Body of pancreas (tissue), 4 donors: ENCODE measurements at places on chromosomes 13 and 19. TPM values are rescaled to one million over a fixed set of nuclear protein-coding genes. Genes with fewer than 3 reads are reported as not detected.
A peak's percentile ranks its signal among the peaks of the same experiment; 100 is the strongest.

The OR7A5 gene
- total RNA-seq = not detected

GRCh38 chr19:15087182-15087581 is 5.2 kb downstream of the OR1I1 start:
- peaks cover 3% of the 10 kb centered on the region for H3K4me1 ChIP-seq
- H3K36me3 ChIP-seq = no peaks in the 10 kb centered on the region
- no peak overlapping the region for H3K4me3 ChIP-seq
- H3K27me3 ChIP-seq = no peaks in the 10 kb centered on the region
- H3K27ac ChIP-seq = no peak overlapping the region
- no peak for DNase-seq

The ZNF569 gene
- 1.3 TPM for total RNA-seq

The TNNI3 gene
- not detected for total RNA-seq

GRCh38 chr19:49889687-49890348 is 6.9 kb downstream of the IL4I1 start:
- H3K27ac ChIP-seq = no peak overlapping the region
- H3K4me3 ChIP-seq = no peak overlapping the region
- H3K4me1 ChIP-seq = peaks cover 9% of the 10 kb centered on the region
- peak; percentile 63 for DNase-seq
- peaks cover 3% of the 10 kb centered on the region for H3K36me3 ChIP-seq

DNA sequence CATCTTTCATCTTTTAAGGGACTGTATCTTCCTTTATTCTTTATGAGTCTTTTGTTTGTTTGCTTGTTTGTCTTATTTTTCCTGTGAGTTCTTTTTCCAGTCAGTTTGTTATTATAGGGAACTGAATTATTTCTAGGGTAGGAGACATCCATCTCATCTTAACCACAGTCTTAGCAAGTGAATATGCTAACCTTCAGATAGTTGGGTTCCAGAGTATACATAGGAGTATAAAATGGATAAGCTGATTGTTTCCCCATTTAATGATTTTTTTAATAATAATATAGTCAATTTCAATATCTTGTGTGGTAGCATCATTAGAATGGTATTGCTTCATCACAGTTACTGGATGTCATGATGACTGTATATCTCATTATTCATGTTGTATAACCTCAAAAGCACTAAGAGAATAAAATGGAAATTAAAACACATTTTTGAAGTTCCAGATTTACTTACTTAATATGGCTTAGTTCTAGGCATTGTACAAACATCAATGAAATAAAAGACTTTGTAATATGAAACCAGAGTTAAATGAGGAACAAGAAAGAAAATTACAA is 33.0 kb downstream of the GPC6 start:
- no peaks in the 10 kb centered on the region for H3K4me1 ChIP-seq
- no peaks in the 10 kb centered on the region for H3K27me3 ChIP-seq
- DNase-seq = no peak

DNA sequence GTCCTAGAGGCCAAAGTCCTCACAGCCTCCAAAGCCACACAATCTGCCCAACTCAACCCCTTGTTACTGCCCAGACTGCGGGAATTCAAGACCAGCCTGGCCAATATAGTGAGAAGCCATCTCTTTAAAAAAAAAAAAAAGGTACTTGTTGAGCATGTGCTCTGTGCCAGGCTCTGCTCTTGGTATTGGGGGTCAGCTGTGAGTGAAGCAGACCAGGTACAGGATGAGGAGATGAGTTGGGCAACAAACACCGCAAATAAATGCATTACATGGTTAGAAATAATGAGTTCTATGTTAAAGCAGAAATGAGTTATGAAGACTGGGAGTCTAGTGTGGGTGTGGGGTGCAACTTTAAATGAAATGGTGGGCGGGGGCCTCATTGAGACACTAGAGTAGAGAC is 9.9 kb downstream of the GRIK5 start:
- H3K4me3 ChIP-seq = no peak overlapping the region
- H3K27ac ChIP-seq = no peak overlapping the region
- H3K36me3 ChIP-seq = no peaks in the 10 kb centered on the region
- H3K27me3 ChIP-seq = no peaks in the 10 kb centered on the region
- no peak for DNase-seq

DNA sequence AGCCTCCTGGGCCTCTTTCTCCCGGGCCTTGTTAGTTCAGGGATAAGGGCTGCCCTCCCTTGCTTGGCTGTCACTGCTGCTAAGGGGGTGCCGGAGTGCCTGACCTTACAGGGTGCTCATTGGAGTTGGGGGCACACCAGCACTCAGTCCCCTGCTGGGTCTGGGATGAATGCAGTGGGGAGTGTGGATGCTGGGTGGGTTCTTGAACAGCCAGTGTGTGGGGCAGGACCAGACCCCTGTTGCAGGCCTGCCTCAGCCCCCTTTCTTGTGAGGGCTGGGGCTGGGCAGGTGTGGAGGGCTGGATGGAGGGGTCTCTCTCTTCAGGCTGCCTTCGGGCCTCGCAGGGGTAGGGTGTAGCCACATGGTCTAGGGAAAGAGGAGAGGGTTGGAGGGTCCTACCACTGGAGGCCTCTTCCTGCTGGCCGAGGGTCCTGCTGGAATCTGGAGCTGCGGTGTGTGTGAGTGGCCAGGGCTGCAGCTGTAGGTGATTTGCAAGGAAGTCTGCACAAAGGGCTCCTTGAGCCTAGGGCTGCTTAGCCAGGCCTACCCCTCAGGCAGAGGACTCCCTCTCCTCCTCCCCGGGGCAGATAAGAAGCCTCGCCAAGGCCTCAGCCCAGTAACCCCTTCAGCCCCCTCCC is 3.2 kb downstream of the CEBPA start:
- no peaks in the 10 kb centered on the region for H3K36me3 ChIP-seq
- DNase-seq = no peak
- H3K27me3 ChIP-seq = no peaks in the 10 kb centered on the region
- no peak overlapping the region for H3K27ac ChIP-seq

The DAND5 gene
- not detected for total RNA-seq

- H3K27ac ChIP-seq = no peak overlapping the region
- no peaks in the 10 kb centered on the region for H3K36me3 ChIP-seq
- H3K4me1 ChIP-seq = peaks cover 14% of the 10 kb centered on the region
- no peak overlapping the region for H3K4me3 ChIP-seq
- no peaks in the 10 kb centered on the region for H3K27me3 ChIP-seq
- no peak for DNase-seq
Observed at GRCh38 chr13:110259651-110260050, 47.3 kb downstream of the COL4A1 start.

- peaks cover 35% of the 10 kb centered on the region for H3K4me1 ChIP-seq
- H3K4me3 ChIP-seq = no peak overlapping the region
- no peaks in the 10 kb centered on the region for H3K27me3 ChIP-seq
Observed at GRCh38 chr19:10836479-10837330, 693 bp upstream of the TMED1 start.

The SGCG gene
- 0.78 TPM for total RNA-seq

The EXOSC5 gene
- 22.8 TPM for total RNA-seq
